Amniotic stem cell (primary cell): ENCODE measurements at places on chromosomes 13 and 19.

DNA sequence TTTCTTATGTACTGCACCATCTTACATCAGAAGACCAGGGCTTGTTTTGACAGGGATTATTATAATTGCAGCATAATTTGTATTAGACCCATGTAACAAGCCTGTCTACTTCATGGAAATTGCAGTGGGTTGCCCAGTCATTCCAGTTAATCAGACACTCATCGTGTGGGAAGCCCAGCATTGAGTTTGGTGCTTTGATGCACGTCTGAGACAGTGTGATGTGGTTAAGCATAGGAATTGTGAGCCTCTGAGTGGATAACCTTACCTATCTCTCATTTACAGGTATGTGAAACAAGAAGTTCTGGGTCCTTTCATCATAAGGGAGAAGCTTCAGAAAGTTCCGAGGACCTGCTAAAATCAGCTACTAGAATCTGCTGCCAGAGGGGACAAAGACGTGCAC lies 12.8 kb downstream of the RGCC start:
- no peak for DNase-seq

DNA sequence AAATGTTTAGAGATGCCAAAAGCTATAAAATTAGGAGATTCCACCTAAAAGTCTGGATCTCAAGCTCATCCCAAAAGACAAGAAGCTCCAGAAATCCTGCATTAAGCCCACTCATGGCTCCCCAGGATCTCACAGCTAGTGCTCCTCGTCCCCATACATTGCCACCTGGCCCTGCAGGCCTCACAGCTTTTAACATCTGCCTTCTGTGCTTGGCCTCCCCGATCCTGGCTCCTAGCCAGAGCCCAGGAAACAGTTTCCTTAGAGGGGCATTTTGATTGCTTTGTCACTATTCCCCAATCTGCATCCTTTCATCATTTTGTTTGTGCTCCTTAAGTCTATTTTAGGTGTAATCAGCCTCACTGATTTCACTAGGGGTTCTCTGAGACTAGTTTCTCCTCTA lies 14.5 kb upstream of the DCT start:
- DNase-seq, result no peak

GRCh38 chr19:46211201-46211881 lies 18.2 kb upstream of the IGFL1 start:
- DNase-seq, result no peak

- no peak for DNase-seq
These were observed 108.6 kb upstream of the DOCK9 start for GRCh38 chr13:99086267-99087097.

DNA sequence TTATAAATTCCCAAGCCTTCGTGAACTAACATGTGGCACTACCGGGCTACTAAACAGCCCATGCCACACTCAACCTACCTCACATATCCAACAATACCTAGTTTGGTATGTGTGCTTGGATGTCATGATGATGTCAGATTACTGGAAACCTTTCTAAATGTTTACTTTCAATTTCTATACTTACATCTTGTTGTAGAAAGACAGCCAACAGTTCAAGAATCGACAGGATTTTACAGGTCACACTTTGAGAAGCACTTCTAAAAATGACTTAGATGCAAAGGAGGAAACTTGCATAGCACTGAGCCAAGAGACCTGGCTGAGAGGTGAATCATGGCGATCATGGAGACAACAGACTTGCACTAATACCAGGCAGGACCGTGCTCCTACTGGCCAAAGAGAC lies 209.9 kb downstream of the COL4A1 start:
- no peak for DNase-seq

GRCh38 chr13:38998739-38999138 lies 8.1 kb upstream of the STOML3 start:
- no peak for DNase-seq

- peak; percentile 49 for DNase-seq
These were observed 543.0 kb downstream of the IRS2 start for GRCh38 chr13:109243311-109243951.

GRCh38 chr19:54921082-54921481 lies 15.1 kb downstream of the NCR1 start:
- DNase-seq, result no peak

- DNase-seq, result no peak
These were observed 339.4 kb downstream of the TEX29 start for GRCh38 chr13:111659842-111660241.

DNA sequence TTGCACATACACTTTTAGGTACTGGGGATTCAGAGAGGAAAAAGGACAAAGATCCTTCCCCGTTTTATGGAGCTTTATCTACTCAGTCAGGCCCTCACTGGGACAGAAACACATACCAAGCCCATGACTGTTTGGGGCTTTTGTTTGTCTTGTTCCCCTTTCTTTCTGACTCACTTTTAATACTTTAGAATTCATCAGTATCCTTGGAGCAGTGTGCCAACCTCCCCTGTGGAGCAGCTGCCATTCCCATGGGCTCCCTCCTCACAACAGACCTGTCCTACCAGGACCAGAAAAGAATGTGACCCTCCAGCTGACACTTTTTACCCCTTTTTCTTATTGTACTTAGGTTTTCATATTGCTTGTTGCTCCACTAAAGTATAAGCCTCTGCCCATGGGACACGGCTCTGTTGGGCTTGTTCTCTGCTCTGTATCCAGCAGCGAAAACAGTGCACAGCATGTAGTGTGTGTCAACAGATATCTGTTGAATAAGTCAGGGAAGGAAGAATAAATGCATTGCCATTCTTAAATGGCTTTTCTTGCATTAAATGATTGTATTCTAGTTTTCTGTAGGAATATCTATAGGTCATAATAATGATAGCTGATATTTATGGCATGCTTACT lies 431.1 kb downstream of the EFNB2 start:
- DNase-seq, result peak; percentile 43

GRCh38 chr19:13841962-13842290 lies 35.0 kb upstream of the NANOS3 start:
- no peak for DNase-seq

DNA sequence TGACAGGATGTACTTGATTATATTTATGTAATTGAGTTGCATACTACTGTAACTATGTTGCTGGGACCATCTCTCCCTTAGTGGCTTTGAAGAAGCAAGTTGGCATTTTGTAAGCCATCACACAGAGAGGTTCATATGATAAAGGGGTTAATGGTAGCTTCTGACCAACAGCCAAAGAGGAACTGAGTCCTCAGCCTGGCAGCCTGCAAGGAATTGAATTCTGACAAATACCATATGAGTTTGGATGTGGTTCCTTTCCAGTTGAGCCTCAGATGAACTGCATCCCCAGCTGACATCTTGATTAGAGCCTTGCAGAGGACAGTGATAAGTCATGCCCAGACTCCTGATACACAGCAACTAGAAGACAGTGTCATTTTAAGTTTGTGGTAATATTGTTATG lies 8.6 kb upstream of the MYCBP2 start:
- no peak for DNase-seq

- no peak for DNase-seq
These were observed 66.3 kb downstream of the LMO7 start for GRCh38 chr13:75702476-75702875.

DNA sequence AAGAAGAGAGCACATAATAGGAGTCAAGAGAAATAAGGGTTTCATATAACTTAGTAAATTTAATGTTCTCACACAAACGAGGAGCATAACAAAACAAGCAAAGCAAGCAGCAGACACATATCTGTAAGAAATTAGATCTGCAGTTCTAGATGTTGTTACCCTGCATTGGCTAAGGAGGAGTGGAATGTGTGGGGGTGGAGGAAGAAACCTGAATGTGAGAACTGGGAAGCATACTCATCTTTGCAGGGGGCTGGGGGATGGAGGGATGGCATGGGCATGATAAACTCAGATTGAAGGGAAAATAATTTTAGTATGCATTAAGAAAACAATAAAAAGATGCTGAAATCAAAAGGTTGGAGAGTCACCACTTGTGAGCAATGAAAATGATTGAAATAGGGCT lies 255.0 kb downstream of the LIG4 start:
- no peak for DNase-seq

GRCh38 chr13:110017379-110017778 lies 231.0 kb upstream of the IRS2 start:
- peak; percentile 57 for DNase-seq

GRCh38 chr19:13751436-13751835 lies 12.9 kb upstream of the MRI1 start:
- DNase-seq, result no peak

- no peak for DNase-seq
These were observed 110.2 kb upstream of the DOCK9 start for GRCh38 chr13:99087954-99088491.

GRCh38 chr13:75946536-75947284 lies 310.6 kb downstream of the LMO7 start:
- DNase-seq, result no peak

DNA sequence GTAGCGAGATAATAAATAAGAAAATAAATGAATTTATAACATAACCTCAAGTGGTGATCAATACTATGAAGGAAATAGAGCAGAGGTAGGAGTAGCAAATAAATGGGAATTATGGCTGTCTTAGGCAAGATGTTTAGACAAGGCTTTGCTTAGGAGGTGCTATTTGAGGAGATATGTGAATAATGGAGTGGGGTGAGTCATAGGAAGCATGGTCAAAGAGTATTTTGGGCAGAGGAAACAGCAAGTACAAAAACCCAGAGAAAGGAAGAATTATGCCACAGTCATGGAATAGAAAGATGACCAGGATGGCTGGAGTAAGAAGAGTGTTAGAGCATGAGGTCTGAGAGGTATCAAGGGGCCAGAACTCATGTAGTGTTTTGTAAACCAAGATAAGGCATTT lies 33.6 kb upstream of the LPAR6 start:
- no peak for DNase-seq

- no peak for DNase-seq
These were observed 142.7 kb downstream of the SUCLA2 start for GRCh38 chr13:47858042-47859025.

DNA sequence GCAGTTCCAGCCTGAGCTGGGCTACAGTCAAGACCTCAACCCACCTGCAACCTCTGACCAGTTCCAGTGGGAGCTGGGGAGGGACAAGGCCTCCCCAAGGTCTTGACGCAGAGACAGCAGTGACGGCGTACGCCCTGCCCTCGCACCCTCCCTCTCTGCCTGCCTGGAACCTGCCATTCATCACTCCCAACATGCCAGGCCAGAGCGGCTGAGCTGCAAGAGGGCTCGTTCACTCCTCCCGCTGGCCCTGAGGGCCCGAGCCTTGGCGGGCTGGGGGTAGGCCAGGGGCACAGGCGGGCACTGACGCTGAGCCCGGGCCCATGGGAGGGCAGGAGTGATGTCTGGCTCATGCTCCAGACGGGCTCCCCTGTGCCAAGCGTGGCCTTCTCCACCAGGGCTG lies 8.2 kb downstream of the NDUFA11 start:
- no peak for DNase-seq

DNA sequence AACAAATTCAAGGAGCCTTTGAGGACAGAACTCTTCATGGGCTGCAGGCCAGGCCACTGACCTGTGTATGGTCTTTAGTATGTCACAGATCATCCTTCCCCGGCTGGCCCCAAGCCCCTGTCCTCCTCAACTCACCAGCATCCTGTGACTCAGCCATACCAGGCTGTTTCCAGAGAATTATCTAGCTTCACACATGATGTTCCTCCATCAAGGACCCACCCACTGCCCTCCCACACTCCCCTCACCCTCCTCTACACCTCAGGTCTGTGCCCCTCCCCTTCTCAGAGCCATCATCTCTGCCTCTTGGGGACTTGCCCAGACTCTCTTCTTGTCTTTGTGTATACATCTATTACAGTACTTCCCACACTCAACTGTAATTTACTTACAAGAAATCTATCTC lies 14.7 kb downstream of the DCT start:
- no peak for DNase-seq

DNA sequence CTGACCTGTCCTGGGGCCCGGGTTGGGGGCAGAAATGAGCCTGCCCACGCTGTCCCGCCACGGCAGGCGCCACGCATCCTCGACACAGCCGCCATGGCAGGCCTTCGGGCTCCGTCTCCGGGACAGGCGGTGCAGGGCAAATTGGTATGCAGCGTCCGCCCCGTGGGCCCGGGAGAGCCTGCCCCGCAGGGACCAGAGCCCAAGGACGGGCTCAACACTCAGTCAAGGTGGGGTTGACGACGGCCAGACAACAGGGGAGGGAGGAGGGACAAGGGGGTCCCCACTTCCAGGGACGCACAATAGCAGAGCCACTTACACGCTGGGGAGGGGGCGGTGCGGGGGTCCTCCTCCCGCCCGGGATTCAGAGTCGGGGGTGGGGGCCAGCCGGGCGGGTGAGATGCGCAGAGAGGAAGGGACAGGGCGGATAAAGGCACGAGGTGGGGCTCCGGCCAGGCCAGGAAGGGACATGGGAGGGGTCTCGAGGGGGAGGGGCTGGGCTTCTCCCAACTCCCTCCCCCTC lies 1.2 kb downstream of the CTXN1 start:
- no peak for DNase-seq

DNA sequence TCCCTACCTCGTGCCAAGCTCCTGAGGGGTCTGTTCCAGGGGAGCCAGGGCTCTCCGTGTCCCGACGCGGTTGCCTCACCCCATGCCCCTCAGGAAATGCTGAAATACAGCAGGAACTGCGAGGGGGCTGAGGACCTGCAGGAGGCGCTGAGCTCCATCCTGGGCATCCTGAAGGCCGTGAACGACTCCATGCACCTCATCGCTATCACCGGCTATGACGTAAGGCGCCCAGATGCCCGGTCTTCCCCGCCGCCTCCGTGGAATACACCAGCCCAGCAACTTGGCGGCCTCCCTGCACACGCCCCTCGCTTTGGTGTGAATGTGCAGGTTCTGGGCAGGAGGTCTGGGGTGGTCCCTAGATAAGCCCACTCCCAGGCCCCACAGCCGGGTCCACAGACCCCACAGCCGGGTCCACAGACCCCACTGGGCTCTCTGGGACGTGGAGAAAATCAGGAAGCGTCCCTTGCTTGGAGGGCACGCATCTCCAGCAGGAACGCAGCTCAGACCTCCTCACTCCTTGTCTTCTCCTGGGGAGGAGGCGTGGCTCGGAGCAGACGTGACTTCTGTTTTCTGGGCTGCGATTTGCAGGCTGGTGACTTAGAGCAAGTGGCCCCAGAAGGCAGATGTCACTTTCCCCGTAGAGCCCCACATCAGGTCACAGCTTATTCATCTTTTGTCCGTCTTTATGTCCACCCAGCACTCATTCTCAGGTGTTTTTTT lies 19.4 kb upstream of the F7 start:
- DNase-seq, result no peak

DNA sequence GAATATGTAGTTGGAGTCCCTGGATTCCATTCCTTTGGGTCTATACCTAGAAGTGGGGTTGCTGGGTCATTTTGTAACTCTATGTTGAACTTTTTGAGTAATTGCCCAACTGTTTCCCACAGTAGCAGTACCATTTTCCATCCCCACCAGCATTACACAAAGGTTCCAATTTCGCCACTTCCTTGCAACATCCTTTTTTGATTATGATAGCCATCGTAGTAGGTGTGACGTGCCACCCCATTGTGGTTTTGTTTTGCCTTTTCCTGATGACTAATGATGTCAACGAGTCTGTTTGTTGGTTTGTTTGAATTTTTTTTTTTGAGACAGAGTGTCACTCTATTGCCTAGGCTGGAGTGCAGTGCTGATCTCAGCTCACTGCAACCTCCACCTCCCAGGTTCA lies 3.3 kb upstream of the PEX11G start:
- no peak for DNase-seq

GRCh38 chr13:22596171-22596863 lies 584.5 kb upstream of the SGCG start:
- DNase-seq, result no peak
